NCI-H524 (cell line): ENCODE measurements at places on chromosomes 4 and X.

DNA sequence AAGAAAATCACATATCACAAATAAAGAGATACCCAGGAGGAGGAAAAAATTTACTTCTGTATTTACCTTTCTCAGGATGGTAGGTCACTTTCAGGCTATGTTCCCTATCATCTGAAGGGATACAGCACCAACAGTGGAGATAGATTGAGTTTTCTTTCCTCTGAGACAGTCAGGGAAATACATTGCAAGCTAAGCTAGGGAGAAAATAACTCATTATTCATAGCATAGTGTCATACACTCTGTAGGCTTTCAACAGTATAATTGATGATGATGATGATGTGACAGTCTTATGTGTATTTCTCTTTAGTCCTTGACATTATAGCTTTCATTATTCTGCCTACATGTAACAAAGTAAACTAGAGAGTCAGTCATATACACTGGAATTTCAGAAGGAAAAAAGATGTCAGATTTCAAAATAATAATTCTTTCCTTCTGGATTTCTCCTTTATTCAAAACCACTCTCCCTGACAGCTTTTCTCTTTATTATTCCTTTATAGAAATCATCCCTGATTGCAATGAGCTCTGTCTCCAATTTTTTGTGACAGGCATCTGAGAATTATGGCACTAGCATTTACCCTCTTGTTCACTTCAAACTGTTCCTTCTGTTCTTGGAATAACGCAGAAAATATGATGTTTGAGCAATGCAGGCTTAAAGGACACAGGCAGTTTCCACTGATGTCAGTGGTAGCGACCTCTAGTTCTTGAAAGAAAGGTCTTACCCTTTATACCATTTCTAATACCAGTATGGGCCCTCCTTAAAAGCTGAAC lies 169.1 kb upstream of the EPHA5 start:
- DNase-seq, result no peak

GRCh38 chr4:168411318-168412150 lies 68.8 kb downstream of the DDX60L start:
- DNase-seq, result no peak

- peak; percentile 28 for DNase-seq
These were observed 33.3 kb upstream of the FGFR3 start for GRCh38 chr4:1759818-1760223.

- DNase-seq, result no peak
These were observed 217.9 kb upstream of the AFF2 start for GRCh38 chrX:148282504-148282903.

GRCh38 chrX:134990801-134991481 lies at the start of gene SMIM10:
SMIM10 (plus strand) TSS chrX:134990991; CDS start chrX:134991096, 105 bp downstream.
- DNase-seq, result no peak

GRCh38 chr4:2858451-2859217 lies 15.0 kb downstream of the ADD1 start:
- DNase-seq, result no peak

- no peak for DNase-seq
These were observed 73.3 kb upstream of the STX18 start for GRCh38 chr4:4614925-4615678.
